ENCODE measurements at places on chromosomes 2 and 18.

GRCh38 chr18:48781163-48781987, 169.4 kb downstream of the SMAD7 start:
- no peak for DNase-seq

- DNase-seq = peak; percentile 49
Measured at GRCh38 chr2:144516981-144517865, 2.7 kb downstream of the ZEB2 start.

GRCh38 chr2:65960953-65961352, 474.0 kb upstream of the MEIS1 start:
- DNase-seq = no peak

GRCh38 chr2:200668478-200668877, 82.7 kb downstream of the AOX1 start:
- no peak for DNase-seq

GRCh38 chr2:202491514-202491913, 115.4 kb downstream of the BMPR2 start:
- DNase-seq = no peak

GRCh38 chr2:112031473-112032223, 23.4 kb upstream of the TMEM87B start:
- no peak for DNase-seq

DNA sequence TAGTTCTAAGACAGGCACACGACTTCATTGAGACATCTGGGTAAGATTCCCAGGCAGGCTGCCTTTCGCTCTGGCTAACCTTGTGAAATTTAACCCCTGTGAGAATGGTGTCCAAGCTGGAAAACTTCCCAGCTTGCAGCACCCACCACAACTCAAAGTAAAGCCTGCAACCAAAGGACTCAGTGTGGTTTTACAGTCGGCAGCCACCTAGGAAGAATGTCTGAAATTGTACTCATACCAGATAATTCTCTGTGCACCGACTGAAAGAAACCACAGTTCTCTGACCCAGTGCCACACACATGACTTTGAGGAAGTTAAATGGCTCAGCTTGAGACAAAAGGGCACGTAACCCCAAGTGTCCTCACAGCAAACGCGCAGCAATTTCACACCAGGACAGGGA, 125.7 kb downstream of the RBMS1 start:
- no peak for DNase-seq

DNA sequence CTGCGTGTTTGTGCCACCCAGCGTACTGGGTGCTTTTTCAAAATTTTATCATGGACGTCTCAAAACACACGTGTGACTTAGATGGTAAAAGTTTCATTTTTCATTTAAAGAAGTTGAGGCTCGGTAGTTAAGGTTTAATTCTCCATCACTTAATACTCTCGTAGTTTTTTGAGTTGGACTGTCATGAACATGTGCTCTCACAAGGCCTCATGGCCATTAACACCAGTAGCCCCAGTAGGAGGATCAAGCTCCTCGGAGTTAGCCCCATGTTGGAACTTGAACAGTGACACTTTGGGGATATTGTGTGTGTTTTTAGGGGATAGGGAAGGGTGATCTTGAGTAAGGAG, 15.3 kb downstream of the NMUR1 start:
- no peak for DNase-seq

GRCh38 chr2:98866033-98866432, 70.0 kb downstream of the CRACDL start:
- no peak for DNase-seq

DNA sequence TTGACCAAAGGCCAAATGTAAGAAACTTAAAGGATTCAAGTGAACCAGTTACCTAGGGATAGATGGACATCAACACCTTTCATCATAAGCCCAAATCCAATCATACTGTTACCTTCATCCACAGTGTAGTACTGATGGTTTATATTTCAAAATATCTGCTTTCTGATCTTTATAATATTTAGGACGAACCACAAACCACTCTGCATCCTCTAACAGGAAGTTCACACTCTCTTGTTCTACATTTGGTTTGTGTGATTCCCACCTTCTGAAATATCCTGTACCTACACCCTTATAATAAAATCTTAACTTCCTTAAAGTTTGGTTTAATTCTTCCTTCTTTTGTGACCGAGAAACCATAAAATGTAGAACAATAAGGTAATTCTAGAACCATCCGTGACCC, 535.7 kb upstream of the CHAC2 start:
- DNase-seq = no peak

GRCh38 chr2:102001767-102002142, 10.0 kb downstream of the IL1R2 start:
- no peak for DNase-seq

DNA sequence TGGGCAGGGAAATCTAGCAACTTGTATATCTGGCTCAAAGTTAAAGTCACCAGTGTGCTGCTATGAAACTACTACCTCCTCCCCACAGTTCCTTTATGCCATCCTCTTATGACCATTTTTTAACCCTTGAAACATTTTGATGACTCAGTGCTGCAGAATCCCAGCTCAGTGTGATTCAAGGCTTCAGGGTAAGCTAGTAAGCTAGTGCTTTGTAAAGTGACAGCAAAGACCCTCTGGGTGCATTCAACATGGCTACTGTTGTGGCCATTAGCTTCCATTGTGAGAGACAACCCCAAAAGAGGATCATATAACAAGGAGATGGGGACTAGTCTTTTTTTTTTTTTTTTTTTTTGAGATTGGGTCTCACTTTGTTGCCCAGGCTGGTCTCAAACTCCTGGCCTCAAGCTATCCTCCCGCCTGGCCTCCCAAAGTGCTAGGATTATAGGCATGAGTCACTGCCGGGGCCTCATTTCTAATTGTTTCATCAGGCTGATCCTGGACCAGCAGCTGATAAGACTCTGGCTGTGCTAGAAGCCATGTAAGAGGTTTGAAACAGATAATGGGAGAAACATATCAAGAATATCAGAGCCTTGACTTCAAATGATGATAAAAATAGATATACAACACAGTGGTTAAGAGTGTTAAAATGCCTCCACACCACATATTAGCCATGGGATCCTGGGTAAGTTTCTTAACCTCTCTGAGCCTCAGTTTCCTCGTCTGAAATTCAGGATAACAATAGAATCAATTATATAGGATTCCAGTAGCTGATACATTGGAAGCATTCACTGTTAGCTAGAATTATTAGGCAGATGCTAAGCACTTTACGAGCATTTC, 65.7 kb upstream of the RTN4 start:
- no peak for DNase-seq

GRCh38 chr2:177183860-177184259, 28.7 kb upstream of the HNRNPA3 start:
- no peak for DNase-seq

DNA sequence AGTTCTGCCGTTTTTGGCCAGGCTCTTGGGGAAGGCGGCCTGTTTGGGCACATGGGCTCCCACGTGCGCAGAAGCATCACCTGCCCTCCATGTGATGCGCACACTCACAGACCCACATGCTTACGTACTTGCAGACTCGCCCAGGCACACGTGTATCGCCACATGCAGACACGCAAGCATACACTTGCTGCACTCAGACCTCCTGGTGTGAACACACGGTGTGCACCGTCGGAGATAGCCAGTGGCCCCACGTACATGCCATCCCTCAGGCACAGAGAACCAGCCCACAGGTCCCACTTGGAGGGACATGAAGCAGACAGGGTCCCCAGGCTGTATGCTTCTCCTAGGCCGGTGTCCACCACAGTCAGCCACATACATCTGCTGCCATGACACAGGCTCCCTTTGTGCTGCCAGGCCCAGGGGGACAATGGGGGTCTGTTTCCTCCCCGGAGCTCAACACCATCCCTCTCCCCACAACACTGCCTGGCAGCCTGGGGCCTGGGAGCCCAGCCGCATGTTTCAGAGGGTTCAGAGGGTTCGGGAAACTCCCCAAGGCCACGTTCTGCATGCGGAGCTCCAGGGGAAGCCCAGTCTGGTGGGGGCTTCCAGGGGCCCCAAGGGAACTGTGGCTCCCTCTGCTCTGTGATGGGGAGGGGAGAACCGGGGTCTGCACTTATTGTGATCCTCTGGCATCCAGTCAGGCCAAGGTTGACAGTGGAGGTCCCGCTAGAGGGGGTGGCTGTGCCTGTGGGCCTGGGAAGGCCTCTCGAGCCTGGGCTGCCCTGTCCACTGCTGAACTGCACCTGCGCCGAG, 208.1 kb upstream of the HAAO start:
- no peak for DNase-seq

GRCh38 chr18:5311301-5311989, 15.9 kb upstream of the ZBTB14 start:
- DNase-seq = no peak

DNA sequence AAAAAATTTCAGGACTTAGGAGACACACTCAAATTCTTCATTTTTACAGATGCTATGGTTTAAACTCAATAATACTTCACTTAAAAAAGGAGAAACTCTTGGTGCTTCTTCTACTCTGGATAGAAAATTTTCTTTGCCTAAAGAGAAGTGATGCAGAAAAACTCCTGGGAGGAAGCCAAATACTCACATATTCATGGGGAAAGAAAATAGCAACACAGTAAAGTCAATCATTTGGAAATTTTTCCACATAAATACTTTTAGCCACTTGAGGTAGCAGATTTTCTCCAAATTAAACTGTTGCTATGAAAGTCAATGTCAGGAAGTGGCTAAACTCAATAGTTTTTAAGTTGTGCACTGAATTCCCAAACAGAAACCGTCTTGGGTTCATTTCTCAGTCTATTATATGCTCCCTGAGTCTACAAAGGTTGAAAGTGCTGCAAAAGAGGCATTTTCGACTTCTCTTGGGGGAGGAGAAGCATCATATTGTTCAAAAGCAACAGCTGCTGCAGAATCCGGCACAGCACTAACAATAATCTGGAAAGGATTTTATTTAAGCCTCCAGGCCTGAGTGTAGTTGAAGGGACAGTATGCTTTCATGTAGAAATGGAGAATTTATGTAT, 81.1 kb downstream of the UPP2 start:
- no peak for DNase-seq

GRCh38 chr2:45497355-45497754, 113.7 kb downstream of the SRBD1 start:
- no peak for DNase-seq

GRCh38 chr2:192886636-192887035, 691.9 kb upstream of the TMEFF2 start:
- DNase-seq = no peak

DNA sequence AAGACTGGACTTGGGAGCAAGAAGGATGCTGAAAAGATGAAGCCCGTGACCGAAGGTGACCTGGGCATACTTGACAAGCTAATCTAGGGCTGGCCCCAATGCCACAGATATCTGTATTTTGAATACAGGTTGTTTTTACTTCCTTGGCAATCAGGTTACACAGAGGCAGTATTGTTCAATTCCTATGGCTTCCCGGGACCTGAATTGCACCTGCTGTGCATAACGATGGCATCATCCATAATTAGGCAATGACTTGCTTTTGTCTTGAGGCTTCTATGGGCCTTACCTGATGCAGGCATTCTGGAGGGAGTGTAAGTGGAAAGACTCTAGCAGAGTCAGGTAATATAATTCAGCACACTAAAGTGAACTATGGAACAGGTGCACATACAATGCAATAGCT, 60.6 kb upstream of the CUL3 start:
- DNase-seq = no peak

- DNase-seq = no peak
Measured at GRCh38 chr2:151241224-151241623, 20.4 kb downstream of the RBM43 start.

DNA sequence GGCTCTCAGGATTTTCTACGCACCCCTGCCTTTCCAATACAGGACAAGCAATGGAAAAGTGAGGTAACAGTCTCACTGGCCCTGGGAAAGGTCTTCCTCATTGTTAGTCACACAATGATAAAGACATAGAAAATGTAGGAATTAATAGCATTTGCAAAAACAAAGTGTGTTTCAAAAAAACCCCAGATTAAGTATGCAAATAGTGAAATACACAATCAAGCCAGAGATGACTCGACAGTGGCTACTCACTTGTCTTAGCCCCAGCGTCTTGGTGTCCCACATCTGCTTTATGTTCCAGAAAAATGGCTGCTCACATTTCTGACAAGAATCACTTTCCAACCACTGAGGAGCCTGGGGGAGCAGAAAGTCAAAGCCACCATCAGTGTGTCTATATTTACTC, 47.0 kb upstream of the AP1S3 start:
- DNase-seq = no peak

DNA sequence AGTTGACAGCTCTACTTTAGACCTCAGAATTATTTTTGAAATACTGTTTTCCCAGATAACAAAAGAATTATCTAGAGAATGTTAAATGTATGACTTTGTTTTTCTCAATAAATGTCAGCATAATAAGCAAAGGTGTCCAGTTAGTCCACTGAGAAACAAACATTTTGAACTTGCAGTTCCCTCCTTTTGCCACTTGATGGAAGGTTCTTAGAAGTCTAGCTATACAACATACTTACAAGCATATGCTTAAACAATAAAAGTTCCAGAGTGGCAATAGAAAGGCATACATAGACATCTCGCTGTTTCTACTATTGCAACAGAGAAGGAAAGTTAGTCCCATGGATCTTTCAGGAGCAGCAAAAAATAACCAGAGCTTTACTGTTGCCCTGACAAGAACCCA, 11.8 kb downstream of the NDUFA10 start:
- DNase-seq = no peak

- no peak for DNase-seq
Measured at GRCh38 chr18:27447451-27447881, 262.4 kb upstream of the CHST9 start.

DNA sequence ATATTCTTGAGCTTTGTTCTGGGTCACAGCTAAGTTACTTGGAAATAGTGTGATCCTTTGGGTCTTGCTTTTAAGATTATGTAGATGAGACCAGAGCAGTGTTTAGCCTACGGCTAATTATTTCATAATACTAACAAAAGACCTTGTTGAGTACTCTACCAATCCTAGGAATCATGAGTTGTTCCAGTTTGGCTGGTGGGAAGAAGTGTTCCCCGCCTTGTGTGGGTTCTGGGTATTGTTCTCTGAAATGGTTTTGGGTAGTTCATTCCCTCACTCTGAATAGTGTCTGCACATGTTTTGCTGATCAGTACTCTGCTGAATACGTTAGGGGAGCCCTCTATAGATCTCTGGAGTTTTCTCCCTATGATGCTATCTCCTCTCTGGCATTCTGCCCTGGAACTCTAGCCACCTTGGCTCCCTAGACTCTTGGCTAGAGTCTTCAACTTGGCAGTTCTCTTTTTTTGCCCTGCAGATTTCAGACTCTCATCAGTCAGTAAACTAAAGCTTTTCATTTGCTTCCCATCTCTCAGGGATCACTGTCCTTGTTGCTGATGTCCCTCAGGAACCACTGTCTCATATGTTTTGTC, 48.4 kb downstream of the NEMP2 start:
- DNase-seq = no peak
